HCT116 (cell line): ENCODE measurements at places on chromosomes 5 and 9. TPM values are rescaled to one million over a fixed set of nuclear protein-coding genes. Genes with fewer than 3 reads are reported as not detected.

The IFNA2 gene
- not detected for total RNA-seq

The PLPPR1 gene
- total RNA-seq, result not detected

The SLC22A4 gene
- 0.59 TPM for total RNA-seq

The LRRTM2 gene
- total RNA-seq, result not detected

The PLK2 gene
- 54.6 TPM for total RNA-seq

The IRX1 gene
- total RNA-seq, result not detected

- no peaks in the 10 kb centered on the region for H3K36me3 ChIP-seq
- H3K27ac ChIP-seq, result no peak overlapping the region
- H3K27me3 ChIP-seq, result no peaks in the 10 kb centered on the region
- no peak overlapping the region for H3K4me3 ChIP-seq
- DNase-seq, result no peak
Measured at GRCh38 chr9:11206925-11207324, 594.1 kb upstream of the PTPRD start.

DNA sequence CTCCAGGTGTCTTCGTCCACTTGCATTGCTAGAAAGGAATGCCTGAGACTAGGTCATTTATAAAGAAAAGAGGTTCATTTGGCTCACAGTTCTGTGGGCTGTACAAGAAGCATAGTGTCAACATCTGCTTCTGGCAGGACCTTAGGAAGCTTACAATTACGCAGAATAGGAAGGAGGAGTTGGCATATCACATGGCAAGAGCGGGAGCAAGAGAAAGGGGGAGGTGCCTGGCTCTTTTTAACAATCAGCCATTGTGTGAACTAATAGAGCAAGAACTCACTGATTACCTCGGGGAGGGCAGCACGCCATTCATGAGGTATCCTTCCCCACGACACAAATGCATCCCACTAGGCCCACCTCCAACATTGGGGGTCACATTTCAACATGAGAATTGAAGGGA lies 134.4 kb upstream of the EFNA5 start:
- no peaks in the 10 kb centered on the region for H3K27me3 ChIP-seq
- H3K4me3 ChIP-seq, result no peak overlapping the region
- no peak overlapping the region for H3K27ac ChIP-seq
- DNase-seq, result no peak
- no peaks in the 10 kb centered on the region for H3K36me3 ChIP-seq

DNA sequence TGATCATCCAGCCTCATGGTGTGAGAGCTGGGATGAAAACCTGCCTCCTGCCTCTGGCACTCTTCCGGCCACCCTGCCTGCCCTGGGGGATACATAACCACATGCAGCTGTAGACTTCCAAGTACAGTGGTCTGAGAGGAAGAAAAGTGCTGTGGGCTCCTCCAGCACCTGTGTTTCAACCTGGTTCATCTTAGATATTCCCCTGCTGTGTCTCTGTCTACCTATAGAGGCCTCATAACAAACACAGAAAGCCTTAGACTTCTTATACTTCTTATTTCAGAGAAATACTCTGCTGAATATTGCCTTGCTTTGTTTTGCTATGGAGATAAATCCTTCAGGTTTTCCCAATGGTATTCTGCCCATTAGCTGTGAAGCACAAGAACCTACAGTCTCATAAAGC lies 19.6 kb upstream of the TNFAIP8 start:
- no peaks in the 10 kb centered on the region for H3K4me1 ChIP-seq
- no peak overlapping the region for H3K27ac ChIP-seq
- no peak overlapping the region for H3K4me3 ChIP-seq
- H3K27me3 ChIP-seq, result no peaks in the 10 kb centered on the region
- DNase-seq, result no peak

DNA sequence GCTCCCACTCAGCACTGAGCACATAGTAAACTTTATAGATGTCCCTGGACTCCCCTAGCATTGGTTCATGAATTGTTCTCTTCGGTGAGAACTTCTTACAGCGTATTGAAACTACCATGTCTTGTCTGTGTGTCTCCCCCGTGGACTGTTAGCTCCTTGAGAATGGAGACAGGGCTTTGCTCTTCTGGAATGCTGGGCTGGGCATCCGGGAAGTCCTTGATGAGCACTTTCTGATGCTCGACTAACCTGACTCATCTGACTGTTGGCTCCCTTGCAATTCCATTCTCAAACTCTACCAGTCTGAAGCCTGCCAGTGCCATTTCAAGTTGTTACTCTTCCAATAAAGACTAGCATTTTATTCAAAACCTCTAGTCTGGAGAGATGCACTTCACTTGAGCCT lies 15.0 kb upstream of the PFDN1 start:
- no peak overlapping the region for H3K27ac ChIP-seq
- H3K4me3 ChIP-seq, result no peak overlapping the region
- no peaks in the 10 kb centered on the region for H3K27me3 ChIP-seq
- H3K4me1 ChIP-seq, result peaks cover under 1% of the 10 kb centered on the region; the same call in 1 of the 2 replicates

GRCh38 chr9:119282476-119283077 lies 86.7 kb downstream of the BRINP1 start:
- H3K4me3 ChIP-seq, result no peak overlapping the region
- no peaks in the 10 kb centered on the region for H3K36me3 ChIP-seq
- DNase-seq, result no peak
- H3K27ac ChIP-seq, result no peak overlapping the region

DNA sequence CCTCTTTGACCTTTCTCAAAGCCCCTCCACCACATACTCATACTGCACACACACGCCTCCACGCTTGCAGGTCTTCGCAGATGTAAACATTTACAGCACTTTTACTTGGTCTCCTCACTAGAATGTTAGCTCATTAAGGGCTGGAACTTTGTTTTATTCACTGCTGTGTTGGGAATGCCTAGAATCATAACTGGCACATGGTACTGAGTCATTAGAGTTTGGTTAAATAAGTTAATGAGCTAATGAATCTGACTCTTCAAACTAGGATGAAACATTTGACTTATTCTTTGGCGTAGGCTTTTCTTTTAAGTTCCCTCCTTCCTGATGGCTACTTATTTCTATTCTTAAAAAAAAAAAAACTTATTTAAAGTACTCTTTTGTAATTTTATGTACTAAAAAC lies 28.9 kb downstream of the MAN2A1 start:
- H3K36me3 ChIP-seq, result no peaks in the 10 kb centered on the region
- no peak overlapping the region for H3K27ac ChIP-seq
- H3K27me3 ChIP-seq, result no peaks in the 10 kb centered on the region
- no peaks in the 10 kb centered on the region for H3K4me1 ChIP-seq

- H3K4me1 ChIP-seq, result no peaks in the 10 kb centered on the region
- H3K27ac ChIP-seq, result no peak overlapping the region
- H3K27me3 ChIP-seq, result no peaks in the 10 kb centered on the region
Measured at GRCh38 chr5:154422298-154422697, 23.5 kb upstream of the SAP30L start.

DNA sequence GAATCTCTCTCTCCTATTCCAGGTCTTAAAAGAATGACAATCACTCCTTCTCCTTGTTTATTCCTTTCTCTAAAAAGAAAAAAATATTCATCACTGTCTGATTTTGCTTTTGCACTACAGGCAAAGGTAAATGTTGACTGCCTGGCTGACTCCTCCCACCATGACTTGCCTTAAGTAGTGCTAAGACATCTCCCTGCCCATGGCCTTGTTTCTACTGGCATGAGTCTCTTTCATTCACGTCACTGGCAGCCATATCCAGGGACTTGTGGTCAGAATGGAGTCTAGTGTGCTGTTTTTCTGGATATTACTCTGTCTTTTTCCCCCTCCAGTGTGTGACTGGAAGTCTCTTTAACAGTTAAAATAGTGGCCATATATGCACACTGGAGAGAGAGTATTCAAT lies 522.9 kb upstream of the DAB2 start:
- H3K27ac ChIP-seq, result no peak overlapping the region
- DNase-seq, result no peak
- H3K4me3 ChIP-seq, result no peak overlapping the region
- no peaks in the 10 kb centered on the region for H3K36me3 ChIP-seq

- no peaks in the 10 kb centered on the region for H3K36me3 ChIP-seq
- H3K27ac ChIP-seq, result no peak overlapping the region
- no peak for DNase-seq
- no peaks in the 10 kb centered on the region for H3K27me3 ChIP-seq
- no peak overlapping the region for H3K4me3 ChIP-seq
Measured at GRCh38 chr5:39780347-39780746, 355.6 kb upstream of the DAB2 start.

- H3K4me1 ChIP-seq, result peaks cover 2% of the 10 kb centered on the region; the same call in 1 of the 2 replicates
- DNase-seq, result no peak
- H3K27me3 ChIP-seq, result no peaks in the 10 kb centered on the region
- H3K4me3 ChIP-seq, result no peak overlapping the region
- H3K36me3 ChIP-seq, result no peaks in the 10 kb centered on the region
Measured at GRCh38 chr5:170159101-170159698, 53.5 kb downstream of the FOXI1 start.

DNA sequence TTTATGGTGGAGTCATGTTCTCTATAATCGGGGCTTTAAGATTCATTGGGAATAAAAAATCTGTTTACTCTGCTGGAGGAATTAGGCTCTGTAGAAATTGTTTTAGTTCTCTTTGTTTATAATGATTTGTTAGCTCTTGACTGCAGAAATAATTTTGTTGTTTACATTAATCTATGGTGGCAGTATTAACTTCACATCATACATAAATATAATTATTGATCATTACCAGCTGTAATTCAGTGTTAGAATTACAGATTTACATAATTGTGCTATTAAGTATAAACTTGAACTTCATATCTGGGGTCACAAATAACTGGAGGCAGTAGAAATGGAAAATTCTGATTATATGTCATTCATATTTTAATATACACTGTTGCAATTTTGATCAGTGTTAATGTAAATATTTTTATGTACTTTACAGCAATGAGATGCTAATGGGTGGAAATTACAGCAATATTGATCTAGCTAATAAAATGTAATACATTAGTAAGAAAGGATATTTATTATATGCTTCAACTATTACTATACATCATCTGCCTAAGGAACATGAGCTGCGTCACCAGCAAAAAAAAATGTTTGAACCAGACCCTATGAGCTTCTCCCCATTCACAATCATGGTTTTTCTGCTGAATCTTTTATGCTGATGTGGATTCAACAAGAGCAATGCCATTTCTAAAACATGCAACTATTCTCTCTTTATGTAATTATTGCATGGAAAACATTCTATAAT lies 846.6 kb downstream of the NR2F1-AS1 start:
- no peak overlapping the region for H3K27ac ChIP-seq
- H3K4me3 ChIP-seq, result no peak overlapping the region
- no peaks in the 10 kb centered on the region for H3K27me3 ChIP-seq
- H3K4me1 ChIP-seq, result no peaks in the 10 kb centered on the region

DNA sequence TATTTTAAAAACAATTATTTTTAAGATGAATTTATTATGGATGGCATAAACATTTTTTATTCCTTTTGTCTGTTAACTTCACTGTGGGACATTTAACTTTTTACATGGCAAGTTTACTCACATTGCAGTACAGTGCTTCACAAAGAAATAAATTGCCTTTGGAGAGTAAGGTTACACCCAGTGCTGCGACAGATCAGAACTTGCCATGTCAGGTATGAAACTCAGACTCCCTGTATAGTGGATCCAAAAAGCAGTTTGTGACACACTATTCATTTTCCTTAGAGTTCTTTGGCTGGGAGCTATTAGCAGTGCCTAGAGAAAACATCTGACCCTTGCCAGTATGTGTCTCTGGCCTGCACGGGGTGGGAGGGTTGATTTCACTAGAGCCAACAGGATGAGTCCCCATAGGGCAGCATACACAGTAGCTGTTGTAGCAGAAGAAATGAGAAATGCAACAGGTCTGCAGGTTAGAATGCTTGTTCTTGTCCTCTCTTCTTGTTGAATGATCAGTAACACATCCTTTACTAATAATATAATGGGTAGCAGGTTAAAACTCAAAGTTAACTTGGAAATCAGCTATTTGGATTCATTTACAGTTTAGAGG lies 42.9 kb downstream of the STARD4 start:
- H3K4me1 ChIP-seq, result no peaks in the 10 kb centered on the region
- H3K27ac ChIP-seq, result no peak overlapping the region
- no peaks in the 10 kb centered on the region for H3K36me3 ChIP-seq
- H3K4me3 ChIP-seq, result no peak overlapping the region
- DNase-seq, result no peak
- H3K27me3 ChIP-seq, result no peaks in the 10 kb centered on the region

GRCh38 chr9:116152390-116152789 lies 1.2 kb upstream of the PAPPA start:
- H3K4me3 ChIP-seq, result no peak overlapping the region
- peaks cover 11% of the 10 kb centered on the region; the same call in 1 of the 2 replicates for H3K27me3 ChIP-seq
- H3K36me3 ChIP-seq, result no peaks in the 10 kb centered on the region
- H3K4me1 ChIP-seq, result no peaks in the 10 kb centered on the region
- no peak overlapping the region for H3K27ac ChIP-seq

GRCh38 chr9:3804103-3804502 lies 278.3 kb upstream of the RFX3 start:
- H3K27ac ChIP-seq, result no peak overlapping the region
- no peak for DNase-seq
- no peak overlapping the region for H3K4me3 ChIP-seq

- no peak overlapping the region for H3K4me3 ChIP-seq
- no peaks in the 10 kb centered on the region for H3K4me1 ChIP-seq
- no peaks in the 10 kb centered on the region for H3K27me3 ChIP-seq
- no peak for DNase-seq
Measured at GRCh38 chr9:37504605-37505004, 18.9 kb downstream of the POLR1E start.

DNA sequence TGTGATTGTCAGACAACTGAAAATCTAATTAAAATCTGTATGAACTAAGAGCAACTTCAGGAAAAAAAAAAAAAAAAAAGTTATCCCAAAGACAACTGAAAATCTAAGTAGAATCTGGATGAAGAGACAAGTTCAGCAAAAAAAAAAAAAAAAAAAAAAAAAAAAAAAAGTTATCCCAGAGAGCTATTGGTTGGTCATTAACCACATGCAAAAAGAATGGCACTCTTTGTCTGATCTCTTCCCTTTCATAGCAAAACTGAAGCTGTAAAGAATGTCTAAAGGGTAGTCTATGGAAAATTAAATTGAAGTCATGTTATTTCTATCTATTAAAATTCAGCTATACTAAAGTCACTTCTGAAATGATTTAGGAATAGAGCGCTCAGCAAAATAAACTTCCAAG lies 32.9 kb downstream of the STRBP start:
- H3K4me1 ChIP-seq, result no peaks in the 10 kb centered on the region
- H3K4me3 ChIP-seq, result no peak overlapping the region
- no peaks in the 10 kb centered on the region for H3K36me3 ChIP-seq
- no peak for DNase-seq
- H3K27me3 ChIP-seq, result no peaks in the 10 kb centered on the region

DNA sequence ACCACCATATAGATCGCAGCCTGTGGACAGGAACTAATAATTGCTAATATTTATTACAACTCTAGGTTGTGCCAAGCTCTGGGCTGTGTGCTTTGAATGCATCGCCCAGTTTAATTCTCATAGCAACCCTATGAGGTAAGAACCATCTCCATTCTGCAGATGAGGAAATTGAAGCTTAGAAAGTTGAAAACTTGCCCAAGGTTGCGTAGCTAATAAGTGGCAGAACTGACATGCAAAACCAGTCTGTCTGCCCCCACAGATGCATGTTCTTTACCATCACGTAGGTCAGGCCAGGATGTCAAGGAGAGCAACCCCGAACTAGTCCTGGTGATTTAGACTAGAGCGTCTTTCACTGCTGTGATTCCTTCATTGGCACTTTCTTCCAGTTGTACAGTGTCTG lies 15.6 kb downstream of the WWC1 start:
- H3K27ac ChIP-seq, result no peak overlapping the region
- no peaks in the 10 kb centered on the region for H3K36me3 ChIP-seq
- no peaks in the 10 kb centered on the region for H3K27me3 ChIP-seq
- DNase-seq, result no peak
- no peak overlapping the region for H3K4me3 ChIP-seq
